Panc1 (cell line): ENCODE measurements at places on chromosomes 5 and 9.

DNA sequence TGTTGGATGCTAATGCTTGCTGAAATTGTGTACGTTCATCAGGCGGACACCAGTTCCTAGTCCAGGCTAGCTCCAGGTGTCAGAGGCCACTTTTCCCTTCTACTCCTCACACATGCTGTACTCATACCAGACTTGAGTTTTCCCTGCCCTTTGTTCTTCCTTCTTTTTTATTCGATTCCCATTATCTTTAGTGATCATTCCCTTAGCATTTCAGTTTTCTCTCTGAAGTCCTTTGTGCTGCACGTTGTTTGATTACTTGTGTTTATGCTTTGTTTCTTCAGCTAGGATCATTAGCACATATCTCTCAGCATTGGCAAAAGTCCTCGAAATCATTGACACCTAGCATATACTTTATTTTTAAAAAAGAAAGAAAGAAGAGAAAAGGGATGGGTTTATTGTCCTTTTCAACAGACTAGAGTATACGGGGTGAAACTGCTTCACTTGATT is 409 bp upstream of the COX7C start:
- DNase-seq: no peak

DNA sequence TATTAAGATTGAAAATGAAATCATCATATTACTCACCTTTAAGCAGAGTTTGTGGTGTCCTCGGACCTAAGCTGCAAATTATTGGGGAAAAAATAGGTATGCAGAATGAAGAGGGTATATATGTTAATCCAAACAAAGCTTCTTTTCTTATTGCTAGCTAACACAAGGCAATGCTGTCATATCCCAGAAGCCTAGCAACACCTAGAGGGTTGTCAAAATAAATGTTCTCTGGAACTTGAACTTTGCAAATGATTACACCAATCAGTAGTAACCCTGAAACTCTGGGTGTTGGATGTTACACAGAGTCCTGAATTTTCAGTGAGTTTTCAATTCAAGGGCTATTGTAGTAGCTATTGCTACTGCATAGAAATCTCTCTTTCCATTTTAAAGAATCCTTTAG is at the start of gene C6:
C6 (minus strand) TSS at position 193 of the 400 bp plus-strand sequence. CDS start 10,302 bp downstream, outside the sequence.
- no peak for DNase-seq

DNA sequence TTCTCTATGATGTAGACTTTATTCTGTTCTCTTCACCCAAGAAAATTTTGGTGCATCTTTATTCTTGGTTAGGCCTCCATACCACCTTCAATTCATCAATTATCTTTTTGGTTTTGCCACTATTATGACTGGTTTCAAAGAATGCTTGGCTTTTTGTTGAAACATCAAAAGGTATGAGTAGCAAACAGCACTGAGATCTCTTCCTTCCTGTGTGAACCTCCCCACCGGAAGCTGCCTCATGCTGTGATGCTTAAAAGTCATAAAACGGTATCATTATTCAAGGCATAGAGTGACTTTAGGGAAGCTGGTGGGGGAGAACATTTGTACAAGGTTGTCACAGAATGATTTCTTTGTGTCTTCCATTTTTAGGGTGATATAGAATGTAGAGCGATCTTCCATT is 70.6 kb downstream of the IQGAP2 start:
- no peak for DNase-seq

DNA sequence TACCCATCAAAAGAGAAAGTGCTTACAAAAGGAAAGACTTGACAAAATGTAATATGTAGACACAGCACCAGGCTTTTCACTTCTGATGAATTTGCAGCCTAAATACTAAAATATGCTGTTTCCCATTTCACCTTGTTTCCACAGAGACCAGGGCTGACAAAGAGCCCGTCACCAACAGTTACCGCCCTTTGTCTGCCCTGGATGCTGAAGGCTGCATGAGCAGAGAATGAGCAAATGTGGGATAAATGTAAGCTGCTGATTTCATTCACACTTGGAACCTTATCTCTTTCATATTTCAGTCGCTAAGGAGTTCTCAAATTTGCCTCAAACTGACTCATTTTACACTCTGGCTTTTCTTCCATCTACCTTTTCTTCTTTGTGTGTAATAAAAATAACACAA is 213.9 kb downstream of the TMEM167A start:
- DNase-seq: no peak

- no peak for DNase-seq
Observed at GRCh38 chr5:140049205-140049604, 6.1 kb upstream of the NRG2 start.

- DNase-seq: no peak
Observed at GRCh38 chr9:38337181-38337580, 55.3 kb upstream of the ALDH1B1 start.

DNA sequence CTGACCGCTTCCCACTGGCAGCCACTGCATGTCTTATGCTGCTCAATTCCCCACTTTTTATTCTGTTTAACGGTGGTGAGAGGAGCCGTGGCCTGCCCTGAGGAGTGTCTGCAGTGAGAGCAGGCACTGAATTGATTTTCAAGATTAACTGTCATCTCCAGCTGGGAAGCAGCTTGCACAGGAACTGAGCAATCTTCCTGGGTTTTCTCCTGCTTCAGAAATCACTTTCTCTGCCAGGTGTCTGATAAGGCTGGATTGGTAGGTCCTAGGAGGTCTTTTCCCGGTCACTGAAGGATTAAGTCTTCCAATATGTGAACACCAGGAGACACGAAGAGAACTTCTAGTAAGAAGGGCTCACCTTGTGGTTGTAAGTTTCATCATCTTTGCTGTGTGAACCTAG is 181.1 kb upstream of the RAD23B start:
- no peak for DNase-seq

DNA sequence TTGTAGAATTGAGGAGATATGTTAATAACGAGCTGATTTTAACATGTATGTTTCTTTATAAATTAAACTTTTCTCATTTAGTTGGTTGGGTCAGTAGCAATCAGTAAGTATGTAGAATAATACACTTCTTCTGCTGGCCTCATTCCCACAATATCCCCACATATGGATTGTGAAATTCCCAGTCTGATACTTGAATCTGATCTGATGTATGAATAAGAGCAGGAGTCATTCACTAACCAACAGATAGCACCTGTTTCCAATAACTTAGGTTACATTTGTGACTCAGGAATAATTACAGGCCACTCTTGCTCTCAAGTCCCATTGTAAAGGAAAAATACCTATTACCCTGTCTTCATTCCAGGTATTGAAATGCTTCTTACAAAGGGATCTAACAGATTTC is 23.9 kb downstream of the SLC36A1 start:
- DNase-seq: no peak

DNA sequence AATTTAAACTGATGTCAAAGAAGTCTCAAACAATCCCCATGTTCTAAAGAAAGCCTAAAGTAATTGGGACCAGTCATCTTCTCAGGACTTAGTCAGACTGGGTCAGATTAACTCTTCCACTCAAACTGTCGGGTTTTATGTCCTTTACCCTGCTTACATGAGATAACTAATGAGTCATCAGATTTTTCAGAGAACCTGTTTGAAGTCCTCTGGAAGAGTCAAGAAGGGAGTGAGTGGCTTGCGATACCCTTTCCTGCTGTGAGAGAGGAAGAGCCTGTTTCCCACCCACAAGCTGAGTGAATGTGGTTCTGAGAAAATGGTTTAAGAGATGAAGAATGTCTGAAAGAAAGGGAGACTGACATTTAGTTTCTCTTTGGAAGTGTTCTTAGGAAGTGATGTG is 1866.7 kb upstream of the C9orf72 start:
- no peak for DNase-seq

- no peak for DNase-seq
Observed at GRCh38 chr9:113349066-113349444, 286 bp upstream of the BSPRY start.

DNA sequence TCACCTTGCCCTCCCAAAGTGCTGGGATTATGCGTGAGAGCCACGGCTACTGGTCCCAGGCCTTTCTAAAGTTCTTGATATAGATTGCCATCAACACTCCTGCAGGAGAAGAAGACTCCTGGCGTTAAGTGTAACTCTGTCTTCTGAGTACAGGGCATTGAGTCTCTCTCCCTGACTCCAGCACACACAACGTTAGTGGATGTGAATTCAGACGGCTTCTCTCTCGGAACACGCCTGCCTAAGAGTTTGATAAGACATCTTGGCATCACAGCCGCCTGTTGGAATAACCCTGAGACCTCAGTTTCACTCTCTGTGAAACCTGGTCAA is 27.5 kb upstream of the PPARGC1B start:
- DNase-seq: no peak

DNA sequence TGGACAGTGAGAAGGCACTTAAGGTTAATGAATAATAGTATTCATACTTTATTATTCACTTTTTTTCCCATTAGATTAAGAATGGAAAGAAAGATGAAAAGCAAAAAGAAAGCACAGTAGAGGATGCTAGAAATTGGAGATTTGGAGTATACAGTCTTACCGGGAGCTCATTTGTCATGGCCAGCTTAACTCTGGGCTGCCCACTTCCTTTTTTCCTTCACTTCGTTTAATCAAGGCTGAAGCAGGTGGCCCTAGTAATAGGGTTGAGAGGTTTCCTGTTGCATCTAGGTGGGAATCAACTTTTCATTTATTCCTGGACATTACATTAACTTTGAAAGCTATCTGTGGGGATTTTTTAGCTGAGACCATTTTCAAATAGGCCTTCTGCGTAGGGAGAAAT is 57.0 kb upstream of the MEGF10 start:
- no peak for DNase-seq

GRCh38 chr9:31837211-31837610 is 547.2 kb upstream of the ACO1 start:
- no peak for DNase-seq

DNA sequence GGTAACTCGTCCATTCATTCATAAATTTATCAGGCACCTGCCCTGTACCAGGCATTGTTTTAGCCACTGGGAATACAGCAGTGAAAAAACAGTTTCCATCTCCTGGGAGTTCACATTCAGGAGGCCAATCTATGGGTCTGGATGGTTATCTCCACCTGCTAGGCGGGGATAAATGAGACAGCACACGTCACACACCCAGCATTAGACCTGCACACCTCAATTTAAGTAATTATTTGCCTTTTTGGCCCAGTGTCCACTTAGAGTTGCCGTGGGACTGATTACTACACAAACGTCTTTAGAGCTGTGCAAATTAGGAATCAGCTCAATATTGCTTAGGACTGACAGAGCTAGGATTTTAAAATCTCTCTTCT is 46.1 kb downstream of the STK10 start:
- DNase-seq: no peak
